IMR-90 (cell line): ENCODE measurements at places on chromosomes 4 and X. TPM values are rescaled to one million over a fixed set of nuclear protein-coding genes. Genes with fewer than 3 reads are reported as not detected.

DNA sequence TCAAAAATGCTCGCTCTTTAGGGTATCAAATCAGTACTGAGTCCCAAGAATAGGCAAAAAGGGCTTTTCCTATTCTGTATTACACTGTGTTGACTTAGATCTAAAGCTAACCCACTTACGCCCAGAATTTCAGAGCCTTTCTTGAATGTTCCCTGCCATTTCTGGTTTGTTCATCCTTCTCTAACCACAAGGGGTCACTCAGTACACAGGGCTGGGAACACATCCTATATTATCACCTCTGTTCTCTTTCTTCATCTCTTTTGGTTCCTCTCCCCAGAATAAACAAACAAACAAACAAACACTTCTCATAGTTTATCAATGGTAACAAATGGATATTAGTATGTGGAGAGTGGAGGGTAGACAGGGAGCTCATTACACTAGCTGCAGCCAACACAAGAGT, 25.5 kb upstream of the MORC4 start:
- peaks cover 3% of the 10 kb centered on the region for H3K27me3 ChIP-seq
- DNase-seq: peak; percentile 24
- H3K36me3 ChIP-seq: no peaks in the 10 kb centered on the region
- H3K4me1 ChIP-seq: no peaks in the 10 kb centered on the region
- no peak overlapping the region for H3K27ac ChIP-seq

- no peak for DNase-seq
- no peak overlapping the region for H3K4me3 ChIP-seq
- H3K27ac ChIP-seq: no peak overlapping the region
Observed at GRCh38 chrX:47097018-47097417, 18.8 kb downstream of the RGN start.

- no peak for DNase-seq
- H3K4me3 ChIP-seq: peak overlapping the region; percentile 94
- peaks cover 25% of the 10 kb centered on the region for H3K36me3 ChIP-seq
- H3K27me3 ChIP-seq: no peaks in the 10 kb centered on the region
- H3K4me1 ChIP-seq: peaks cover 4% of the 10 kb centered on the region
- peak overlapping the region; percentile 45; the same call in 1 of the 2 replicates for H3K27ac ChIP-seq
Observed at GRCh38 chr4:41257906-41258305, 1.2 kb downstream of the UCHL1 start.

- no peaks in the 10 kb centered on the region for H3K36me3 ChIP-seq
- H3K4me1 ChIP-seq: no peaks in the 10 kb centered on the region
- H3K4me3 ChIP-seq: no peak overlapping the region
- DNase-seq: no peak
- peaks cover 17% of the 10 kb centered on the region for H3K27me3 ChIP-seq
- H3K27ac ChIP-seq: no peak overlapping the region
Observed at GRCh38 chrX:40571600-40571999, 9.2 kb upstream of the ATP6AP2 start.

GRCh38 chrX:69991685-69992084, 58.1 kb downstream of the AWAT2 start:
- DNase-seq: no peak
- H3K4me1 ChIP-seq: no peaks in the 10 kb centered on the region

- H3K4me3 ChIP-seq: no peak overlapping the region
- H3K27me3 ChIP-seq: no peaks in the 10 kb centered on the region; the same call in 1 of the 2 replicates
- no peak overlapping the region for H3K27ac ChIP-seq
- DNase-seq: peak; percentile 67
Observed at GRCh38 chrX:68462197-68462596, 28.9 kb upstream of the OPHN1 start.

GRCh38 chr4:94544811-94545210, 93.1 kb downstream of the PDLIM5 start:
- peak overlapping the region; percentile 39; the same call in 1 of the 2 replicates for H3K27ac ChIP-seq
- H3K27me3 ChIP-seq: no peaks in the 10 kb centered on the region
- peak; percentile 30 for DNase-seq
- H3K4me3 ChIP-seq: no peak overlapping the region

GRCh38 chrX:11381464-11381863, 88.3 kb downstream of the AMELX start:
- H3K4me3 ChIP-seq: no peak overlapping the region
- no peaks in the 10 kb centered on the region for H3K36me3 ChIP-seq
- no peak overlapping the region for H3K27ac ChIP-seq
- no peaks in the 10 kb centered on the region for H3K27me3 ChIP-seq
- peaks cover 3% of the 10 kb centered on the region for H3K4me1 ChIP-seq

- H3K4me1 ChIP-seq: no peaks in the 10 kb centered on the region
- DNase-seq: no peak
- no peak overlapping the region for H3K27ac ChIP-seq
- no peaks in the 10 kb centered on the region for H3K36me3 ChIP-seq
Observed at GRCh38 chrX:91066104-91066503, 368.5 kb upstream of the PABPC5 start.

DNA sequence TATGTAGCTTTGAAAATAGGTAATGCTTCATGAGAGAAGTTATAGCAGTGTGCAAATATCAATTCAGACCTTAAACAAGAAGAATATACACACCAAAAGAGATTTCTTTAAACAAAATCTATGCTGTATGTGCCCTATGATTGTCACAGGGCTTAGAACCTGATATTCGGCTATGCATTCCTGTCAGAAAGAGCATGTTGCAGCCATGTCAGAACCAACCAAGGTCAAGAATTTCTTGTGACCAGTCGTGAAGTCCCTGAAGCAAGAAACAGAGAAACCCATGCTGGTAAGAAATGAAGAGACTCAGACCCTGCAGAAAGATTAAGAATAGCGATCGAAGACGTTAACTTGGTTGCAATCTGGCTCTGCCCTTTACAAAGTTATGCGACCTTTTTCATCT, 210.3 kb upstream of the SPIN4 start:
- H3K4me1 ChIP-seq: no peaks in the 10 kb centered on the region
- no peak for DNase-seq
- no peaks in the 10 kb centered on the region for H3K27me3 ChIP-seq
- H3K27ac ChIP-seq: peak overlapping the region; percentile 51; the same call in 1 of the 2 replicates
- H3K36me3 ChIP-seq: no peaks in the 10 kb centered on the region
- H3K4me3 ChIP-seq: peak overlapping the region; percentile 80; the same call in 1 of the 2 replicates

Gene ANTXR2
- 36.5 and 46.8 TPM in 2 replicates for polyA plus RNA-seq

Gene HOPX
- polyA plus RNA-seq: 1.7 and 2.0 TPM in 2 replicates

DNA sequence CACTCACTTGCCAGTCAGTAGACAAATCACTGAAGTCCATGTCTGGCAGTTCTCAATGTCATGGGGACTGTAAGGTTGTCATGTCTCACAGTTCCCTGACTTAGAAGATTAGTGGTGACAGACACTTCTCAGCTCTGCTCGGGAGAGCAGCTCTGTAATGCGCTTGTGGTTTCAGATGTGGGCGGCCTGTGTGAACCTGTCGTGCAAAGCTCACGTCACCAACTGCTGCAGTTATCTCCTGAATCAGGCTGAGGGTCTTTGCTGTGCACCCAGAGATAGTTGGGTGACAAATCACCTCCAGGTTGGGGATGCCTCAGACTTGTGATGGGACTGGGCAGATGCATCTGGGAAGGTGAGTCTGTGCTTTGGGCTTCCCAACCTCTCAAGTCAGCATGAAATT, at the start of gene IL9R:
Gene IL9R (plus strand): TSS at position 261 of the 400 bp plus-strand sequence. CDS start 64 bp downstream, at position 325.
- DNase-seq: no peak
- H3K4me3 ChIP-seq: no peak within 1 kb of the TSS
- no peaks in the 10 kb centered on the region for H3K36me3 ChIP-seq
- no peaks in the 10 kb centered on the region for H3K4me1 ChIP-seq
- no peaks in the 10 kb centered on the region for H3K27me3 ChIP-seq

Gene STOX2
- 1.1 and 1.8 TPM in 2 replicates for polyA plus RNA-seq

DNA sequence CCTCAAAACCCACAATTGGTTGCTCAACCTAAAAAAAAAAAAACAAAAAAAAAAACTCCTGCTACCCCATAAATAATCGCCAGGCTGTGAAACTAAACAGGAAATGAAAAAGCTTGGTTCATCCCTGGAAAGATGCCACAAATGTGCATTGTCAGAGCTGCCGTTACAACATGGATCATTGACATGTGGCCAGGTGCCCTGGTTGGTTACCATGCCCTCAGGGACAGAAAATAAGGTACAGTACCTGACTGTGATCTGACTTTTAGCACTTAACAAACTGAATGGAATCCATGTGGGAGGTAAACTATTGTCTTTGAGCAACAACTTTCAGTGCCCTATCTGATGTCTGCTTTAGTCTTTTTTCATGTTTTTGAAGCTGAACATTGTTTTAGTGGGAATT, 118.0 kb upstream of the RPL34 start:
- H3K27ac ChIP-seq: no peak overlapping the region
- no peak for DNase-seq

DNA sequence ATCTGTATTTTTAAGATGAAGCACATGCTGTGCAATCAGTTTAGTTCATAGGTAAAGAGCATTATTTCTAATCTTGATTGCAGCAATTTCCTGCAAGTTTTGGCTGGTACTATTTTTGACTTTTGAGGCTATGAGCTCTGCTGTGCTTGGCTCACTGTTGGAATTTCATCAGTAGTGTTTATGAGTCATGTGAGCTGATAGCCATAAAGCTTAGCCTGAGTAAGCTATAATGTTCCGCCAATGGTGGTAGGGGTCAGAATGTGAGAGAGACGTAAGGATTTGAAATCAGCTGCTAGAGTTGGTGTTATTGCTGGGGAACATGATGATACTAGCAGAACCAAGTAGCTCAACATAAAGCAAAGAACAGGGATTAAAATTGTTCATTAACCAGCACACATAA, 590.9 kb upstream of the GNPDA2 start:
- H3K4me1 ChIP-seq: no peaks in the 10 kb centered on the region
- H3K27me3 ChIP-seq: no peaks in the 10 kb centered on the region
- H3K36me3 ChIP-seq: no peaks in the 10 kb centered on the region
- H3K27ac ChIP-seq: no peak overlapping the region

- peaks cover 3% of the 10 kb centered on the region for H3K4me1 ChIP-seq
- H3K27me3 ChIP-seq: no peaks in the 10 kb centered on the region; the same call in 1 of the 2 replicates
- H3K36me3 ChIP-seq: no peaks in the 10 kb centered on the region
- peak overlapping the region; percentile 70 for H3K27ac ChIP-seq
- peak overlapping the region; percentile 86 for H3K4me3 ChIP-seq
Observed at GRCh38 chrX:40096395-40097091, 1.2 kb downstream of the BCOR start.

DNA sequence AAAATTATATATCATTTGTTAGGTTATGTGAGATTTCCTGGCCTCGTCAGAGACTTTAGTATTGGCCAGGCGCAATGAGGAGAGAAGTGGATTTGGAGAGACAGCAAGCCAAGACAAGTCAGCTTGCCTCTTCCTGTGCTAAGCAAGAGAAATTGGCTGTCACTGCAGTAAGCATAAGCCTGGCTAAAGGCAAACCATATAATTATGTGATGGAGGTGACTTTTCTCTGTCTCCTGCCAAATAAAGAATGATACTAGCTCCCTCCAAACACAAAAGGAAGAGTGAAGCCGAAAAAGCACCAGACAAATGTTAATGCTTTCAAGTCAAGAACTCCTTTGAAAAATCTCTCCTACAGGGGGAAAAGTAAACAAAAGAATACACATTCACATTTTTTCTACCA, 2246.0 kb downstream of the ARAP2 start:
- no peaks in the 10 kb centered on the region for H3K4me1 ChIP-seq
- no peaks in the 10 kb centered on the region for H3K36me3 ChIP-seq
- no peak for DNase-seq
- no peak overlapping the region for H3K4me3 ChIP-seq

GRCh38 chr4:153269218-153269990, 65.2 kb downstream of the TRIM2 start:
- H3K36me3 ChIP-seq: peaks cover 5% of the 10 kb centered on the region; the same call in 1 of the 2 replicates
- DNase-seq: no peak
- no peak overlapping the region for H3K27ac ChIP-seq
- H3K4me1 ChIP-seq: peaks cover 5% of the 10 kb centered on the region
